T47D (cell line): ENCODE measurements at places on chromosomes 11 and 22.

- no peak for DNase-seq
Observed at GRCh38 chr22:29272624-29273023, 4.6 kb downstream of the EWSR1 start.

DNA sequence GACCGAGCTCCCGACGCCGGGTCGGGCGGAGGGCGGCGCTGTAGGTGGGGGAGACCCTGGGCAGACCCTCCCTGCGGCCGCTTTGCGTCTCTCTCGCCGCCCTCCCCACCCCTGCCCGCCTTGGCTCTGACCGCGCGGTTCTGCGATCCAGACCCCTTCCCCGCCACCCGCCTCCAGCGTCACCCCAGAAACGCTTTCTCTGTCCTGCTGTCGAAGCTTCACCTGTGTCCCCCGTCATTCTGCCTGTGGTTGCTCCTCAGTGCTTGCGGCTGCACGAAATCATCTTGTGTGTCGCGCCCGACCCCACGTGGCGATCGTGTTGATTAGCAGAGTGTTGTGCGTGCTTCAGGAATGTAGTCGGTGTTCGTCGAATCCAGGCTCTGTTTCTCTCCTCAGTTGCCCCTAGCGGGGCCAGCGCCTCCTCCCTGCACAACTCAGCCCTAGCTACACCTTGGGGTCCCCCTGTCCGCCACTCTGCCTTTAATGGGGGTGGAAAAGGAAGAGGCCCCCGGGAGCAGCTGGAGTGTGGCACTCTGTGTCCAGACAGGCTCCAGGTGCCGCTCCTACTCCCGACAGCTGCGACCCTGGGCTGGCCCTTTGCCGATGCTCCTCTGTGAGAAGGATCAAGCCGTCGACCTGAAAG is 851 bp downstream of the PTDSS2 start:
- DNase-seq: peak; percentile 54

- DNase-seq: no peak
Observed at GRCh38 chr11:16310943-16311342, 45.4 kb downstream of the SOX6 start.

DNA sequence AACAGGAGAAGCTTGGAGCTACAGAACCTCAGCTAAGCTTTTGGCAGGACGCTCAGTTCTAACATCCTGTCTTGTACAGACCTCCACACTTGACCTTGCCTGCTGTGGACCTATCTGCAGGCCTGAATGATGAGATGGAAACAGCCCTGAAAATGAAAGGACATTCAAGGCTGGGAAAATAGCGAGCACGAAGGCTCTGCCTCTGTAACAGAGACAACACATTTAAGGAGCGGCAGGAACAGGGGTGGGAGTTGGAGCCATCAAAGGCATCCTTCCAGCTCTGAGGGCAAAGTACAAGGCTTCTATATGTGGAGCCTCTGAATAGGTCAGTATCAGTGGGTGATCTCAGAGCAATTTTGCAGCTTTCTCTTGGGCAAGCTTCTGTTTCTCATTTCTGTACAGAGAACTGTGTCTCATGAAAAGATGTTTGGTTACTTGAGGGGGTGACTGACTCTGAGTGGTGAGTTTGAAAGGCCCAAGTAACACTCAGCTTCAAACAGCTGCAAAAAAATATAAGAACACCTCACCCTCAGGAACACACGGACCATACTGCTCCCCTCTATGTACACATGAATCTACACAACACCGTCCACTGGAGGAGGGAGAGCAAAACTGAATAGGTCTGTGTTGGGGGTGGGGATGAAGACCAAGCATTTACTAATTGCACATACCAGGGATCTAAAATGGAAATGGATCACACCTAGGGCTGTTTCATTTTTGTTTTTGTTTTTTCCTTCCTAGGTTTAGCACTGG is 101.6 kb downstream of the CCDC81 start:
- no peak for DNase-seq

- peak; percentile 74 for DNase-seq
Observed at GRCh38 chr11:64489831-64490441, 101.1 kb upstream of the SLC22A12 start.

- DNase-seq: no peak
Observed at GRCh38 chr22:20186871-20187546, 36.2 kb upstream of the CCDC188 start.

- no peak for DNase-seq
Observed at GRCh38 chr11:86148345-86148747, 79.5 kb upstream of the PICALM start.

DNA sequence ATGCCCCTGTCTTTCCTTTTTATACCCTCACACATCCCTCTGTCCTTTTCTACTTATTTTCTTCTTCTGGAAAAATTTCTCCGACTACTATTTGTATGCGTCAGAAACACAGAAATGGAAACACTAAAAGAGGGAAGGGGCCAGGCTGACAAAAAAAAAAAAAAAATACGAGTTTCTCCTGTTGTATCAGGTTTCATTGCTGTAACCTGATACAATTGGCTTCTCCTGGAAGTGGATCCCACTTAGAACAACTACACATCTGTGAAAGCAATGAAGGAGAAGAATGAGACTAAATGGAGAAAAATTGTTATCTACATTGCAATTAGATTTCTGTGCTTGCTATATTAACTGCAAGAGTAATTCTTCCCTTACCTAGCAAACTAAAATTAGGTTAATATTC is 393.9 kb downstream of the GUCY1A2 start:
- no peak for DNase-seq
